Bladder microvascular endothelial cell (primary cell): ENCODE measurements at places on chromosomes 1 and 21. TPM values are rescaled to one million over a fixed set of nuclear protein-coding genes. Genes with fewer than 3 reads are reported as not detected.

Gene TNFAIP8L2
- total RNA-seq, result 0.16 TPM in 1 of 2 replicates, not detected in the other

Gene S100A9
- 0.97 and 1.2 TPM in 2 replicates for total RNA-seq

Gene FCN3
- total RNA-seq, result 0.32 TPM in 1 of 2 replicates, not detected in the other

Gene OR2M3
- total RNA-seq, result not detected in 2 replicates

Gene CFAP45
- 0.13 and 0.16 TPM in 2 replicates for total RNA-seq

Gene LCE1D
- not detected in 2 replicates for total RNA-seq

Gene TFAP2E
- total RNA-seq, result 0.06 TPM in 1 of 2 replicates, not detected in the other

Gene EPHA8
- not detected in 2 replicates for total RNA-seq

Gene CD1B
- total RNA-seq, result not detected in 2 replicates

Gene SPRR2E
- not detected in 2 replicates for total RNA-seq
